Hair follicle dermal papilla cell (primary cell): ENCODE measurements at places on chromosomes 6 and 20. TPM values are rescaled to one million over a fixed set of nuclear protein-coding genes. Genes with fewer than 3 reads are reported as not detected.

The ANGPT4 gene
- total RNA-seq, result under 0.01 TPM in 2 replicates

The CTCFL gene
- total RNA-seq, result not detected in 2 replicates

The SLC17A2 gene
- not detected in 2 replicates for total RNA-seq

The SOX12 gene
- total RNA-seq, result 15.6 and 16.3 TPM in 2 replicates

The SLC16A10 gene
- total RNA-seq, result 0.81 TPM in 1 of 2 replicates, not detected in the other

The TRAPPC3L gene
- total RNA-seq, result 0.49 TPM in 1 of 2 replicates, not detected in the other

The TRIM31 gene
- total RNA-seq, result not detected in 2 replicates

The SLC35B2 gene
- 78.7 and 82.2 TPM in 2 replicates for total RNA-seq

The PPP1R16B gene
- not detected in 2 replicates for total RNA-seq

The NKAIN2 gene
- total RNA-seq, result 0.12 TPM in 1 of 2 replicates, not detected in the other

The ZNFX1 gene
- 105 and 110 TPM in 2 replicates for total RNA-seq

The PRRT1 gene
- 0.16 TPM in 1 of 2 replicates, not detected in the other for total RNA-seq

The C6orf52 gene
- 0.81 TPM in 1 of 2 replicates, not detected in the other for total RNA-seq

The BCAS4 gene
- total RNA-seq, result 10.2 and 15.1 TPM in 2 replicates
